Uterus (tissue), 4 donors: ENCODE measurements at places on chromosomes 12 and 14.
A peak's percentile ranks its signal among the peaks of the same experiment; 100 is the strongest.

- no peak for DNase-seq
Measured at GRCh38 chr12:104360983-104361707, 57.6 kb downstream of the EID3 start.

- DNase-seq = no peak
Measured at GRCh38 chr14:22976620-22977433, 5.5 kb downstream of the AJUBA start.

GRCh38 chr12:51531978-51532497 is 59.0 kb upstream of the SCN8A start:
- DNase-seq = peak; percentile 55

DNA sequence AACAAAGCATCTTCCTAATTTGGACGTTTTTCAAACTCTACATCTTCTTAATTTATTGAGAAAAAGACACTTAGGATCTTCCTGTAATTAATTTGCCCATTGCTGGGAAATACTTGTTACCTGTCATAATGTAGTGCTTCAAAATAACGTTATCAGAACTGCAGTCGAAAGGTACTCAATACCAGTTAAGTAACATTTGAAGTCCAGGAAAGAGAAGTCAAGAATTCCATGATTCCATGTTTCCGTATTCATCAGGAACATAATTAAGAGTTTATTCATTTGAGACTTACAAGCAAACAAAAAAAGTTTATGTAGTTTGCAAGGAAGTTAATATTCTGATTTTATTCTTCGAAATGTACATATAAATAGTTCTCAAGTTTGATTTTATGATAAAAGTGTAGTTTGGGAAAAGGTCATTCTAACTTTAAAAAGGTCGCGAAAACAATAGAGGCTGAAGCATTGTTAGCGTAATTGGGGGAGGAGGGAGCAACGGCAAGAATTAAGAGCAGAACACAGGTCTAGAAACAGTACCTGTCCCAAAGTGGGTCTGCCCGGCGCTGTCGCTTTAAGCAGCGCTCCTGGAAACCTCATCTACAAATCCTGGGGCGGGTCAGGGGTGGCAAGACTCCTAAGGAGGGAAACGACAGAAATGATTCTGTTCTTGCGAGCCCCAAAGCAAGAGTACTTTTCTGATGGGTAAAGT is 1.2 kb upstream of the KCNMB4 start:
- no peak for DNase-seq

DNA sequence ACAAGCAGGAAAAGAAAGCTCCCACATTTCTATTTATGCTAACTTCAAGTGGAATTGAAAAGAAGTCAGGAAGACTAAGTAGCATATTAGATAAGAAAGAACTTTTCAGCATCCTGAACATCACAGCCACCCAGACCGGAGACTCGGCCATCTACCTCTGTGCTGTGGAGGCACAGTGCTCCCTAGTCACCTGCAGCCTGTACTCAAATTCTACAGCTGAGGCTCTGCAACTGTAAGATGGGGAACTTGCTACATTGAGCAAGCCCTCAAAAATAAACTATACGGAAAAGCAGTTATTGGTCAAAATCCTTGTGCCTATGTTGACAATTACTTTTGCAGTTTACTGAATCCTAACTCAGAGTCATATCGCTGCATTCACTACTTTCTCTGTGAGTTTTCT is 361.9 kb downstream of the DAD1 start:
- DNase-seq = no peak

DNA sequence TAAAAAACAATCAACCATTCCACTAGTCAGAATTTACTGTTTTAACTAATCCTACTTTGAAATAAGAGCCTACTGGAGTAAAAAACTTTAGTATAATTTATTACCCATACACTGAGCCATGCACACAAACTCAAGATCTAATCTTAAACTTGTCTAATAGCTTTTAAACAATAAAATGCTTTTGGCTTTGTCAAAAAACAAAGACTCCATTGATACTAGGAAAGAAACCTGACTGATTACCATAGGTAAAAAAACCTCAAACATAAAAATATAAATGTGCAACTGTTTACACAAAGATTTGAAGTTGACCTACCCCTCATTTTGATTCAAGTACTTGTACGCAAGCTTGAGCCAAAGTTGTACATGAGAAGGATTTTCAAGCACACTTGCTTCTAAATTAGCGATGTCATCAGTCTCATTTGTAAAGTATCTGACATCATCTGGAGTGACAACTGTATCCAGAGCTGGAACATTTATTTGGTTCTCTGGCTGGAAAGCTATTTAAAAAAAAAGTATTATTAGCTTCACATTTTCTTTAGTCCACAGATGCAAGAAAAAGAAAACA is 36.1 kb downstream of the ZFC3H1 start:
- DNase-seq = no peak

DNA sequence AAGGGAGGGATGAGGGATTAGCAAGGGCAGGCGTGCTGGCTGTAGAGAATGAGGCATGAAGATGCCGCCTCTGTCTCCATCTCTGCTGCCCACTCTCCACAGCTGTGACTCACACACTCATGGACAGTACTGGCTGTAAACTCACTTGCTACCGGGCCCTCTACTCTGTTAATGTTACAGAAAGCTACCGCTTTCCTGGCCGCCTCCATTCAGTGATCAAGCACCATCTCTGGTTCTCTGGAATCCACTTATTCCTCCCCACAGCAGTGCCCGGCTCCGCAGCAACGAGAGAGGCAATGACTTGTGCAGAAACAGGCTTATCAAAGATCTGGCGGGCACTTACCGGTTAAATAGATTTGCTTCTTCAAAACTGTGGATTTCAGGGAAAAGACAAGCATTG is 34.8 kb downstream of the AMN start:
- DNase-seq = no peak

DNA sequence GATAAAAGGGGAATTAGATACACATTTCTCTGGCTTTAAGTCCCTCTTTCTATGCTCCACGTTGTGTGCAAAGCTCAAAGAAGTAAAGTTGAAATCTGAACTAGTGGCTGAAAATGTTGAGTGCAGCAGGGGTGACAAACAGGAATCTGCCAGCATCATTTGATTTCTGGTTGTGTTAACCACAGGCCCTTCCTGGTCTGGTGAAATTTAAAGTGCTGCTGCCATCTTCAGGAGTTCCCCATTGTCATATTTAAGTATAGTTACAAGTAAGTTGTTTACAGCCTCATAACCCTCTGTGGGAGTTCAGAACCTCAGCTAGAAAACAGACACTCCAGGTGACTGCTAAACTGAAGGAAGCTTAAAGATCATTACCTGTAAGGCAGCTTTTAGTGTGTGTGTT is 90.9 kb upstream of the CCDC196 start:
- no peak for DNase-seq

DNA sequence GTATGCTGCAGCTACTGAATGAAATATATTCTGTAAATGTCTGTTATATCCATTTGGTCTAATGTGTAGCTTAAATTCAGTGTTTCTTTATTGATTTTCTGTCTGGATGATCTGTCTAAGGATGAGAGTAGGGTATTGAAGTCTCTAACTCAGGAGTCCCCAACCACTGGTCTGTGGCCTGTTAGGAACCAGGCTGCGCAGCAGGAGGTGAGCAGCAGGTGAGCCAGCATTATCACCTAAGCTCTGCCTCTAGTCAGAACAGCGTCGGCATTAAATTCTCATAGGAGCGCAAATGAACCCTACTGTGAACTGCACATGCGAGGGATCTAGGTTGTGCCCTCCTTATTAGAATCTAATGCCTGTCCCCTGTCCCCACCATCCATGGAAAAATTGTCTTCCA is 329.7 kb upstream of the RGS6 start:
- no peak for DNase-seq

DNA sequence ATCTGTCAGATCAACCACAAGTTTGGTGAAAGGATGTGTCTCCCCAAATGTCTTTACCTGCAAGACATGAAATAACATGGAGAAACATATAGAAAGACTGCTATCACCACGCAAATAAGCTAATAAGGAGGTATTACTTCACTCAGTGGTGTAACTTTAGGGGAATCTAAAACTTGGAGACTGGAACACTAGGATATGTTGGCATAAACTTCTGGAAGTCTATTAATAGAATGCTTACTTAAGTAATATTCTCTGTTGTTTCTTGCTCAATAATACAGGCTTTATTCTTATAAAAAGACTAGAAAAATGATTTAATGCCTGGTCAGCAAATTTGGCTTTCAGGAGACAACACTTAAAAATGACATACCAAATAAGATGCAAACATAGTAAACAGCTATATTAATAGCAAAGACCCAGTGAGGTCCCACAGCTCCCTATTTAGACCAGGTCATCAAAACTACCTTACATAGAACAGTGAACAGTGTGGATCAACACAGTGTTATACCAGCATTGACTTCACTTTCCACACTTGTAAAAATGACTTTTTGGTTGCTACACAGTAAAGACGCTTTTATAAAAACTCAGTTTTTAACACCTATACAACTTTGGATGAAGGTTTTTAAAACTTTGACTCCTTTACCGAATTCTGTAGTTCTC is 18.9 kb upstream of the HAL start:
- no peak for DNase-seq

DNA sequence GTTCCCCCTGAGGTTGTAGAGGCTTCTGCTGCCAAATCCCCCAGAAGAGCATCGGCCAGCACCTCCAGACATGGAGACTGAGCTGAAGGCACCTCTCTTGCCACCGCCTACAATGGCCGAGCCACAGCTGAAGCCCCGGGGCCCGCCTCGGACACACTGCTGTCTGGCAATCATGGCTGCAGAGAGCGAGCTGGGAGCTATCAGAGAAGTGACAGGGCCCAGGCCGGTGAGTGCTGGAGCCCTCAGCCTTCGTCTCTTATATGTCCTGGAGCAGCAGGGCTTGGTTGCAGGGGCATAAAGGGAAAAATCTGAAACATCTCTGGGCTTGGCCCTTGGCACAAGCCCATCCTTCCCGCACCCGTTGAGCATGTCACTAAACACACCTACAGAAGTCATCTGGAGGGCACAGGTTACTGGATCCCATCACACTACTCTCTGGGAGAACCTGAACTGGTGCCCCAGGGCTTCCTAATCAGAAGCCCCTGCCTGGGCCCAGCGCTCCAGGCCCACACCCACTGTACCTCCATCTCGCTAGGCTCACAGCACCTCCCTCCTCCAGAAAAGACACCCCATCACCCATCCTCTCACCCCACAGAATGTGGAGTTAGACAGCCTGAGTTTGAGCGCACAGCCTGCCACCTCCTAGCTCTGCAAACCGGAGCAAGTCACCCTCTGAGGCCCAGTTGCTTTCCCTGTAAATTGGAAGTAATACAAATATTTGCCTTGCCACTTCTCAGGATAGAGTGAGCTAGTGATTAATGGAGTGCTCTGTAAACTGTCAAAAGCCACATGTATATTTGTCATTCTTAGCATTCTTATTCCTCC is at the start of gene KRT4:
TSS of gene KRT4 (minus strand) at position 232 of the 825 bp plus-strand sequence. CDS start at position 174, 58 bp downstream.
- DNase-seq = no peak

- no peak for DNase-seq
Measured at GRCh38 chr14:95421741-95422140, 94.7 kb downstream of the SYNE3 start.

DNA sequence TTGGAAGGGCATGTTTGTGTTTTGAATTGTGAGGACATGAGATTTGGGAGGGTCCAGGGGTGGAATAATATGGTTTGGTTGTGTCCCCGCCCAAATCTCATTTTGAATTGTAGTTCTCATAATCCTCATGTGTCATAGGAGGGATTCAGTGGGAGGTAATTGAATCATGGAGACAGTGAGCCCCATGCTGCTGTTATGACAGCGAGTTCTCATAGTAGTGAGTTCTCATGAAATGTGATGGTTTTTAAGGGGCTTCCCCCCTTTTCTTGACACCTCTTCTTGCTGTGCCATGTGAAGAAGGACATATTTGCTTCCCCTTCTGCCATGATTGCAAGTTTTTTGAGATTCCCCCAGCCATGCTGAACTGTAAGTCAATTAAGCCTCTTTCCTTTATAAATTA is 260.0 kb downstream of the DUSP6 start:
- DNase-seq = no peak

GRCh38 chr12:132305991-132306884 is 23.2 kb downstream of the GALNT9 start:
- DNase-seq = no peak

DNA sequence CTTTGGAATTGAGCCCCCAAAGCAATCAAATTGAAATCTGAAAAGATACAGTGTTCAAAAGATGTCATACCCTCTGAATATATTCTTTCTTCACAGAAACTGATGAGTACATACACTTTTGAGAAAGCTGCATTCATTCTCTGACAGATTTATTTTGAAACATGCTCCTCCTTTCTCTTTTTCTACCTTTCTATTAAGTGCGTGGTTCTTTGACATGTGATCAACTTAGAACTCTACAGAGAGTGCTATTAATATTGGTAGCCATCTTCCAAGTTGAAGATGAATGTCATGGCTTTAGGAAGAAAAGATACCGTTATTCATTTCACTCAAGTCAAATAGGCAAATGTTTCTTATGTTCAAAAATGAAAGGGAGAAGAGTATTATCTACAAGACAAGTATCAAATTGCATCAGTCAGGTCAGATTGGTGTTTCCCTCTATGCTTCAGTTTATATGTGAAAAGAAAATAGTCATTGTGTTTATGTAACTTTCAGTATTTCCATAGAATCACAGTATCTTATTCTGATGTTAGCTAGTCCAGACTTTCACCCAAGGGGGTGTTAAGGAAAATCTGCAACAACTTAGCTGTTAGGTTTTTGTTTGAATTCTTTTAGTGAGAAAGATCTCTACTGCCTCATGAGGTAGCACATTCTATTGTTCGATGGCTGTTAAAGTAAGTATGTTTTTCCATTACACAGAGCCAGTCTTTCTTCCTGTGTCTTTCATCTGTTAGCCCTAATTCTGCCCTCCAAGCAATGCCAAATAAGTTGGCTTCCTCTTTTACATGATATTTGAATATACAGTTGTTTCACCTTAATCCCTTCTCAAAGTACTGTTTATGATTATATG is 55.4 kb upstream of the GARIN2 start:
- no peak for DNase-seq

DNA sequence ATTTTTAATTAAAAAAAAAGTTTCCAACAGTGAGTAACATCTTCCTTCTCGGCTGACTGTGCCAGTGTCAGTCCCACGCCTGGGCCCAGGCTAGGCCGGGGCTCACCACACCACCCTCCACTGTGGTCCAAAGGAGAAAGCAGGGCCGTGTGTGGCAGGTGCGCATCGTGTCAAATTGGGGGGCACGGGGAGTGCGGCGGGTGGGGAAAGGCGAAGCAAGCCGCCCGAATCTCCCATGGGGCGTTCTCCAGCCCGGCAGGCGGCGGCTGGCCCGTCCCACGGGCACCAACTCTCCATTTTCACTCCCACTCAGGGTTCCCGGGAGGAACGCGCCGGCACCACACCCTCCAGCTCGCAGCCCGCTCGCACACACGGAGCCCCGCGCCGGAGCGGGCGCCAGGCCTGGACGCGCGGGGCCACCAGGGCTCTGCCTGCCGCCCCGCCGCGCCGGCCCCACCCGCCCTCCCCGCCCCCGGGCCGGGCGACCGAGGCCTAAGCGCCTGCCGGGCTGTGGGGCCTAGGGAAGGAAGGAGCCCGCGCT is 604 bp downstream of the EEA1 start:
- peak; percentile 44 for DNase-seq
